A172 (cell line): ENCODE measurements at places on chromosomes 2 and 18.
A peak's percentile ranks its signal among the peaks of the same experiment; 100 is the strongest.

- no peak for DNase-seq
Measured at GRCh38 chr2:132734961-132735360, 65.0 kb upstream of the LYPD1 start.

DNA sequence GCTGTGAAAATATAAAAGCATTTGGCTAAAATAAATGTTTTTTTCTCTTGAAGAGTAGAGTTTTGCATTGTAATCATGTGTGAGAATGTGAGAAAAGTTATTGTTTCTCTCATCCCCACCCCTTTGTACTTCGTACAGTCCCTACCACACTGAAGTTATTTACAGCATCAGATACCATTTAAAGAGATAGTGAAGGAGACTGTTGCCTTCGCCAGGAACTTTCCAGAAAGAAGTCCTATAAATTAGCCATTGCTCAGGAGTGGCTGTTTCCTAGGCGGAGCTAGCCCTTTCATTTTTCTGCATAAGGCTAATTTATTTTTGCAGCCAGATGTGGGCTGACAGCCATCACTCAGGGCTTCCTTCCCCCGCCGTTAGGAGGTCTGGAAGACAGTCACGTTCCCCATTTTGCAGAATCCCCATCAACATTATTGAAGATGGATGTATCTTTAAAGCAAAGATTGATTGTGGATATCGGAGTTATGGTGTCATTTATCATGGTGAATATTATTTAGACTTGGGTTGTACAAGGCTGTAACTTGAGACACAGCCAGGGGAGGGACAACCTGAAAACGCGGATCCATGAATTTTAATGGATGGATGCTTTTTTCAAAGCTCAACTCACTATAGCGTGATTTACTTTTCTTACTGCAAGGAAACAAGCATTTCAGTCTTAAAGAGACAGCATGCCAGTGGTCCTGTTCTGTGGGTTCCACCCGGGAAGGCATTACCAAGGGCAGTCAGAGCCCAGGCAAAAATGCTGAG, 17.1 kb downstream of the TSHZ1 start:
- DNase-seq: no peak

- DNase-seq: no peak
Measured at GRCh38 chr2:172247203-172247602, 144.5 kb upstream of the DLX2 start.

GRCh38 chr18:39741755-39742466, 2176.3 kb upstream of the CELF4 start:
- DNase-seq: peak; percentile 27

DNA sequence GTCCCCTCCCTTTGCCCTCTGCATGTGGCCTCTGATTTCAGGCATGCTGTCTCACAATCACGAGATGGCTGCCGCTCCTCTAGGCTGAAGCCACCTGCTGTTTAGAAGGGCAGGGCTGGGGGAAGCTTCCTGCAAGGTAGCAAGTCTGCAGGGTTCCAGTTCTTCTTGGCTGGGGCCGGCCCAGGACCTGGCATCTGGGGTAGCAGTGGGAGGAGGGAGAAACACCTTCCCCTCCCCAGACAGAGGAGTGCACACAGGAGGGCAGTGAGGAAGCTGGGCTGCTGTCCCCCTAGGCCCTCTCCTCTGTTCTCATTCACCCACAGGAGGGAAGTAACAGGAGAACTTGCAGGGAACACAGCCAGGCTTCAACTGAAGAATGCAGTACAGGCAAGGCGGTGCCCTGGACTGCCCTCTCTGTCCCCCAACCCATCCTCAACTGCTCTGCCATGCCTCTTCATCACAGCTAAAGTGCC, 345.9 kb upstream of the HS6ST1 start:
- no peak for DNase-seq

DNA sequence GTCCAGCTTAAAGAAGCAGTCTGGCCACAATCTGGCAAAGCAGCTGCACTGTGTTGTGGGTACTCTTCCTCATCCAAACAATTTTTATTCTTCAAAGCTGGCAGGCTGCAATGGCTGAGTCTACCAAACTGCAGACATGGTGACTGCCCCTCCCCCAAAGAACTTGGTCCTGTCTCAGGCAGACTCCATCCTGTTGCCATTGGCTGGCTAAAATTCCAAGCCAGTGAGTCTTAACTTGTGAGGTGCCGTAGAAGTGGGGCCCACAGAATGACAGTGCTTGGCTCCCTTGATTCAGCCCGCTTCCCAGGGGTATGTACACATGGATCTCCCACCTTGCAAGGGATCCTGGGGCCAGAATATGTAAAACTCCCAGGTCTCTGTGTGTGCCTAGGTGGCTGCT, 14.5 kb upstream of the NXPH2 start:
- DNase-seq: peak; percentile 16

DNA sequence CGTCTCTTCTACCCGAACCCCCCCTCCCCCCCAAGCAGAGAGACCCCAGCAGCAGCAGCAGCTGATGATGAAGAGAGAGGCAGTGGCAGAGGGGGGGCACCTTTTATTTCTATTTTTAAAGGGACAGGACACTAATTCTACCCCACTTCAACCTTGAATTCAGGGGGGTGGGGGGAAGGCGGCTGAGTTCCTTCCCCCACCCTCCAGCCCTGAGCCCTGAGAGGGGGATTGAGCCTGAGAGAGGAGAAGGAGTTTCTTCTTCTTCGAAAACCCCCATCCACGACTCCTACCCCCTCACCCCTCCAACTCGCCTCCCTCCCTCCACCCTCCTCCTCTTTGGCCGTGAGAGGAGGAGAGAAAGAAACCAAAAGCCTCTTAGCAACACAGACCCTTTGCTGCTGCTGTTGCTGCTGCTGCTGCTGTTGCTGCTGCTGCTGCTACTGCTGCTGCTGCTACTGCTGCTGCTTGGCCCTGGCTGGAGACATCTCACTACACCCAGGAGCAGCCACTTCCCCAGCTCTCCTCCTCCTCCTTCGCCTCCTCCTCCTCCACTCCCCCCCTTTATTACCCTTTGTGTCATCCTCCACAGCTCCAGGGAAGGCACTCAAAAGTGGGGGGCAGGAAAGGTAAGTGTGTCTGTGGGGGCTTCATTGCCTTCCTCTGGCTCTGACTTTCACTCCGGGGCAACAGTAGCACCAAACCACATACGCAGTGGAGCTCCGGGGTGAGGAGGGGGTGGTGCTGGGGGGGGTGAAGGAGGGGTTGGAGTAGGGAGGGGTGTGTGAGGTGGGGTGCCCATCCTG, at the start of gene MBD5:
Gene MBD5, plus strand, starts transcription at position 33 of the 803 bp plus-strand sequence.
- peak; percentile 41 for DNase-seq

- DNase-seq: no peak
Measured at GRCh38 chr18:35474884-35475283, 22.9 kb downstream of the INO80C start.
